ENCODE measurements at places on chromosomes 13 and 19. TPM values are rescaled to one million over a fixed set of nuclear protein-coding genes. Genes with fewer than 3 reads are reported as not detected.

Gene IRGC
- total RNA-seq = not detected

Gene ZNF649
- total RNA-seq = 7.9 TPM

Gene OLFM4
- total RNA-seq = not detected

Gene PEX11G
- 3.9 TPM for total RNA-seq

Gene GJA3
- total RNA-seq = 0.11 TPM

Gene ZNF780A
- 22.9 TPM for total RNA-seq

Gene ZNF701
- 17.5 TPM for total RNA-seq

Gene CEACAM5
- total RNA-seq = 1.3 TPM

Gene CRTC1
- total RNA-seq = 13.8 TPM

Gene VMAC
- total RNA-seq = 4.8 TPM

Gene ZNF787
- total RNA-seq = 60.0 TPM

Gene CEACAM16
- not detected for total RNA-seq

Gene ZNF730
- not detected for total RNA-seq

Gene LENG8
- total RNA-seq = 143 TPM

Gene KIR2DL1
- total RNA-seq = not detected

Gene BRCA2
- 32.5 TPM for total RNA-seq

Gene PPP5C
- total RNA-seq = 120 TPM

Gene PGLYRP2
- total RNA-seq = not detected

Gene MPND
- total RNA-seq = 35.7 TPM

Gene NKPD1
- 2.4 TPM for total RNA-seq

Gene SLAIN1
- total RNA-seq = 3.5 TPM

Gene OVOL3
- total RNA-seq = not detected

Gene KLHL1
- total RNA-seq = not detected

Gene LGI4
- total RNA-seq = 0.43 TPM

Gene ZNF850
- total RNA-seq = 7.2 TPM

Gene LILRB2
- total RNA-seq = not detected

Gene LINGO3
- total RNA-seq = 1.4 TPM

Gene LILRB3
- not detected for total RNA-seq

Gene ELANE
- not detected for total RNA-seq

Gene OR7D4
- not detected for total RNA-seq

Gene KANK2
- total RNA-seq = 21.2 TPM

Gene COL5A3
- total RNA-seq = not detected

Gene LGALS7
- total RNA-seq = not detected

Gene GADD45GIP1
- total RNA-seq = 42.7 TPM

Gene CYP2S1
- 56.0 TPM for total RNA-seq

Gene LGALS4
- total RNA-seq = 2.2 TPM

Gene CEACAM7
- not detected for total RNA-seq

Gene SMIM24
- 1.2 TPM for total RNA-seq

Gene TMEM59L
- total RNA-seq = not detected

Gene PEAK3
- total RNA-seq = not detected

Gene SOX21
- total RNA-seq = 0.14 TPM

Gene SHISA7
- total RNA-seq = not detected

Gene IQCN
- 1.5 TPM for total RNA-seq

Gene FCAR
- total RNA-seq = not detected

Gene ZNF134
- 6.6 TPM for total RNA-seq

Gene RPS28
- 1,601 TPM for total RNA-seq

Gene SCGB2B2
- 0.72 TPM for total RNA-seq

Gene ETV2
- total RNA-seq = 1.3 TPM

Gene SBSN
- not detected for total RNA-seq

Gene MBD3L2
- total RNA-seq = not detected

Gene N4BP2L1
- 7.9 TPM for total RNA-seq

Gene PCDH9
- total RNA-seq = 0.11 TPM

Data from Caco-2 (cell line).